Renal cortical epithelial cell (primary cell): ENCODE measurements at places on chromosomes 13 and 19. TPM values are rescaled to one million over a fixed set of nuclear protein-coding genes. Genes with fewer than 3 reads are reported as not detected.

DNA sequence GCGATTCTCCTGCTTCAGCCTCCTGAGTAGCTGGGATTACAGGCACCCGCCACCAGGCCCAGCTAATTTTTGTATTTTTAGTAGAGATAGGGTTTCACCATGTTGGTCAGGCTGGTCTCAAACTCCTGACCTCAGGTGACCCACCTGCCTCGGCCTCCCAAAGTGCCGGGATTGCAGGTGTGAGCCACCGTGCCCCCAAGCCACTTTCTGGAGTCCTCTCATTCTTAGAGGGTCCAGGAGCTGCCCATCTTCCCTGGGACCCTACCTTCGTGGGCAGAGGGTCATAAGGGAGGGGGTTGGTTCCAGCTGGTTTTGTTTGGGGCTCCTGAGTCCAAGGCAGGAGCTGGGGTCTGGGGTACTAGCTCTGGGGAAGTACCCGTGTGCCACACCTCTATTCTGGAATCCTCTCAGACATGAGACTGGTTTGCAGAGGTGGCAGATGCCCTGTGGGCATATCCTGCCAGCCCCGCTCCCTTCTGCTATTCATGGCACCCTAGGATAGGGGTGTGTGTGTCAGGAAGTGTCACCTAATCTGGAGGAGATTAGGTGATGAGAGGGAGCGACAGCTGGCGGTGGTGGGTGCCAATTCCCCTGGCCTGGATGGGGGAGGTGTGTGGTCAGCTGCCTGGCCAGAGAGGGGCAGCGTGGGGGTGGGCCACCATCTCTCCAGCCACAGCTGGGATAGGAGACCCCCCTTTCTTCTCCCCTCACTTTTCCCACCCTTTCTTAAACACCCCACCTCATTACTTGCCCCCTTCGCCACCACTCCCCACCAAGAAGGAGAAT is 2.1 kb downstream of the PRMT1 start:
- no peak for DNase-seq

Gene FUT2
- 0.25 and 1.9 TPM in 2 replicates for total RNA-seq

Gene GPR4
- under 0.01 TPM in 1 of 2 replicates, not detected in the other for total RNA-seq

Gene ZNF554
- 3.3 and 7.7 TPM in 2 replicates for total RNA-seq

- peak; percentile 30 for DNase-seq
These were observed 6.2 kb downstream of the ILF3 start for GRCh38 chr19:10660346-10660745.
